COR-L47 (cell line): ENCODE measurements at places on chromosomes 1 and 21.

DNA sequence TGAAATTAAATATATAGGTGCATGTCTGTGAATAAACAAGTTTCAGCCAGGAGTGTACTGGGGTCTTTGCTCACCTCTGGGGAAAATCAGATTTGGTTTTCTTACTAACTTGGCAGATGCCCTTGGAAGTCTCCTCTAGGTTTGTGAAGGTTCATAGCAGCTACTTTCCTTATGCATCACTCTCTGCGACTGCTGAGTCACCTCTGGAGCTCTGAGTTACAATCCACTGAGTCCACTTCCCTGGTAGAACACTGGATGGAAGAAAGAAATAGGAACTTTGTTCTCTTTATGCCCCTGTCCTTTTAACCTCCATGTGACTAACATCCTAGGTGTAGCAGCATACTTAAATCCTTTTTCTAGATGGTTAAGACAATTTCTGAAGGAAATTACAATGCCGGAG is 4.4 kb upstream of the FASLG start:
- no peak for DNase-seq

GRCh38 chr1:112992780-112993179 is 36.8 kb upstream of the SLC16A1 start:
- DNase-seq, result no peak

GRCh38 chr1:21379571-21379970 is 60.4 kb upstream of the NBPF3 start:
- no peak for DNase-seq

DNA sequence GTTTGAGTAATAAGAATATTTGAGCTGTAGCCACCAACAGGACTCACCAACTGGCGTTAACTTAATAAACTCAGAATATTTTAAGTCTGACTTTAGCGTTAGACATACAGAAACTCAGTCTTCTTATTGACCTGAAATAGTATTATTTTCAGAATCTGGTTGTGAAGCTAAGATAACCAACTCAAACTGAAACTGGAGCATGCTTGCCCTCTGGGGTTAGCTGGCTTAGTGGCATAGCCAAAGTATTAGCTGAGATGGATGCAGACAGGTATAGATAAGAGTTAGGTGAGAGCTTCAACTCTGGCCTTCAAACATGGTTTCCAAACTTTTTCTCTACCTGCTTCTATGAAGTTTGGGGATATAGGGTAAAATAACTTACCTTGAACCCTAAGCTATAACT is 40.5 kb downstream of the AMY1C start:
- DNase-seq, result no peak

GRCh38 chr1:3312898-3313575 is 141.4 kb upstream of the ARHGEF16 start:
- no peak for DNase-seq

DNA sequence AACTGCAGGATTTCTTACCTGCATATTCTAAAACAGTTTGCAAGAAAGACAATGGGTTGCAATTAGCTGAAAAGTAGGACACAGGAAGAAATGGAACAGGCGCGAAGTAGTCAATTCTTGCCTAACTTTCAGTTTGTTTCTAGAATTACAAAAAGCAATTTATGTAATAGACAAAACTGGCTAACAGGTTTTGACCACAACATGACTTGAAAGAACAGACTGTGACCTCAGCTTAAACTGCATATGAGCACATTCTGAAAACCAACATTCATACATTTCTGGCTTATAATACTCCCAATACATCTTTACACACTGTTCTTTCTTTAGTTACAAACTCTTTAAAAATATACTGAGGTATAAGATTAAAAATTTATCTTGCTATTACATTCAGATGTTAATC is 405.9 kb upstream of the B3GALT2 start:
- no peak for DNase-seq

DNA sequence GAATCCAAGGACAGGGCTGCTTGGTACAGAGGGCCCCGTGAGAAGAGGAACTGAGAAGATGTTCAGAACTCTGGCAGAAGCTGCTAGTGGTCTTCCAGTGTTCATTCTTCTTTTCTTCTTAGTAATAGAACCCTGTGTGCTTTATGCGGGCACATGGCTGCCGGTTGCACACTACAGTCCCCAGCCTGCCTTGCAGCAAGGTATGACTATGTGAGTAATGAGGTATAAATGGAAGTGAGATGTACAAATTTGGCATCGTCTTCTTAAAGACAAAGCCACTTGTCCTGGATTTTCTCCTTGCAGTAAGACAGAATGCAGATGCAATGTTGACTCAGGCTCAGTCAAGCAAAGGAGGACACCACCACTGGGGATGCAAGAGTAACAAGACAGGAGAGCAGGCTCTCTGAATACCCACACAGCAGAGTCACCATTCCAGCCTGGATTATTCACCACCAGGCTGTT is 15.0 kb upstream of the ATP1B1 start:
- no peak for DNase-seq

DNA sequence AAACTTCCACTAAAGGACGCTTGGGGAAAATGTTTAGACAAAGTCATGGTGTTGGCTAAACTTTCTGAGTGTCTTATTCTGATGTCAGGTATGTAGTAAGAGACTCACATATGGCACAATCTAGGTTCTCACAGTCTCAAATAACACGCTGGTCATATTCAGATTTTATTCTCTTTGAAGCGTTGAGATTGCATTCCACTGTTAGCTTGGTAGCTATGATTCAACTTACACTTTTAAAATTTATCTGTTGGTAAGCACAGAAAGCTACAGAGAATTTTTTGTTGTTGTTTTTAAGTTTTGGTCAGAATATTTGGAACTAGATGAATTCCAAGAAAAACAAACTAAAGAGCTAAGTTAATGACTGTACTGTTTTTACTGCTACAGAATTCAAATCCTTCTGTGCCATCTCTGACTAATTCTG is 126.7 kb downstream of the PRRX1 start:
- no peak for DNase-seq

- no peak for DNase-seq
These were observed 86.1 kb downstream of the VPS26C start for GRCh38 chr21:37181059-37181458.

DNA sequence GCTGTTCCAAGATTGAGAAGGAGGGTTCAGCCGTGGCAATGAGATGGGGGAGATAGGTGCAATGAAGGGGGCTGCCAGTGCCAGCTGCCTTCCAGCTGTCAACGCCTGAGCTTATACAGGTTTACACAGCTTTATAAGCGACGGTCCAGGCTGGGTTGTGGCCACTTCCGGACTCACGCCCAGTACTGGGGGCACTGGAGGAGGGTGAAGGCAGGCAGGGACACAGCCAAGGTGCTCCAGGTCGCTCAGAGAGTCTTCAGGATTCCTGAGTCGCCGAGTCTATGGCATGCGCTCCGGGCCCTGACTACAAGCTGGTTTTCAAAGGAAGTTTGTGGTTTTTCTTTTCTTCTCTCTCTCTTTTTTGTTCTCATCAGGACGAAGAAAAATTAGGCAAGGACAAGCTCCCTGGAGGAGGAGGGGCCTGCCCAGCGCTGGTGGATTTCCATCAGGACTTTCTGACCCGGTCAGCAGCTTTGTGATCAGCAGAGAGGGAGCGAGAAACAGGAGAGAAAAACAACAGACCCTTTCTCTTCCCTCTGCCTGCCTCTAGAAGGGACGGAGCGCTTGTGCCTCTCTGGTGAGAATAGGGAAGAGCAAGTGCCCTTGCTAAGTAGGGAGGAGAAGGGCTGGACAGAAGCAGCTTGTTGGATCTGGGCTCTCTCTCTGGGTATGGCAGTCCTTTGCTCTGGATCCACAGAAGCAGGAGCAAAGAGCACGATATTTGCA is at the start of gene MINDY1:
Gene MINDY1 (minus strand): TSS at position 576 of the 726 bp plus-strand sequence. CDS start 4,285 bp downstream, outside the sequence.
- peak; percentile 54 for DNase-seq

- DNase-seq, result no peak
These were observed 222.4 kb downstream of the LRRC40 start for GRCh38 chr1:69982992-69983391.

GRCh38 chr1:55679971-55680370 is 464.8 kb upstream of the USP24 start:
- DNase-seq, result no peak

DNA sequence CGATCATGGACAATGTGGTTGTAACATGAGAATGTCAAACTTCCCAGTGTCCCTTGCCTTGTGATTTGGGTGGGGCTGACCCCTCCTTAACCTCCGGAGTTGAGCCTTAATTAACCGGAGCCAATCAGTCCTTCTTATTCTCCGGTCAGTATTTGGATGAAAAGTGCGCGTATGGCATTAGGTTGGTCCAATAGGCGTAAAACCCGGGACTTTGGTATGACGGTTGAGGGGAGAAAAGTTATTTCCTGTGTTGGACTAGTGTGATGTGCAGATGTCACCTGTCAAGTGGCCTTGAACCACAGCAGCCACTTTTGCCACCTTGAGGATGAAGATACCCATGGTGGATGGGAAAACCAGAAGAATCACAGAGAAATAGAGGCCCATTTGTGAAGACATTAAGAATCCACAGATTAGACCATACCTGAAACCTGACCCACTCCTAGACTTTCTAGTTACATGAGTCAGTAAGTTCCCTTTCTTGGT is 5.1 kb downstream of the PAFAH2 start:
- DNase-seq, result no peak

DNA sequence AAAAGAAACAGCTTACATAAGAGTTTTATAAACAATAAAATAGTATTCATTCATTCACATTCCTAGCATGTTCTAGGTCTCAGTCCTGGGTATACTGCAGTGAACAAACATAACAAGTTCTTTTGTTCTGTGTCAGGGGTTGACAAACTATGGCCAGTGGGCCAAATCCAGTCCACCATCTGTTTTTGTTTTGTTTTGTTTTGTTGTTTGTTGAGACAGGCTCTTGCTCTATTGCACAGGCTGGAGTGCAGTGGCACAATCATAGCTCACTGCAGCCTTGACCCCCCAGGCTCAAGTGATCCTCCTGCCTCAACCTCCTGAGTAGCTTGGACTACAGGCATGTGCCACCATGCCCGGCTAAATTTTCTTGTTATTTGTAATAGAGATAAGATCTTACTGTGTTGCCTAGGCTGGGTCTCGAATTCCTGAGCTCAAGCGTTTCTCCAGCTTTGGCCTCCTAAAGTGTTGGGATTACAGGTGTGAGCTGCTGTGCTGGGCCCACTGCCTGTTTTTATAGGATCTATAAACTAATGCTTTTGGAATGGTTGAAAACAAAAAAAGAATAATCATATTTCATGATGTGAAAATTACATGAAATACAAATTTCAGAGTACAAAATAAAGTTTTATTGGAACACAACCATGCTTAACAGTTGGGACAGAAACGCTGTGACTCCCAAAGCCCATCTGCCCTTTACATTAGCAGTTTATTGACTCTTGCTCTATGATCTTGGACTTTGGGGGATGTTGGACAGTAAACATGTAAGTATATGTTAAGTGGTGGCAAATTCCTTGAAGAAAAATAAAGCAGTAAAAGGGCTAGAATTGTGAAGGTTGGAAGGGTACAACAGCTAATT is 17.9 kb downstream of the CAPZA1 start:
- DNase-seq, result no peak

GRCh38 chr1:31511848-31512615 is 64.3 kb upstream of the TINAGL1 start:
- no peak for DNase-seq

- no peak for DNase-seq
These were observed 502.5 kb upstream of the ADGRL2 start for GRCh38 chr1:81298266-81298665.

- DNase-seq, result peak; percentile 9
These were observed 49.2 kb upstream of the PAX7 start for GRCh38 chr1:18581420-18581880.

DNA sequence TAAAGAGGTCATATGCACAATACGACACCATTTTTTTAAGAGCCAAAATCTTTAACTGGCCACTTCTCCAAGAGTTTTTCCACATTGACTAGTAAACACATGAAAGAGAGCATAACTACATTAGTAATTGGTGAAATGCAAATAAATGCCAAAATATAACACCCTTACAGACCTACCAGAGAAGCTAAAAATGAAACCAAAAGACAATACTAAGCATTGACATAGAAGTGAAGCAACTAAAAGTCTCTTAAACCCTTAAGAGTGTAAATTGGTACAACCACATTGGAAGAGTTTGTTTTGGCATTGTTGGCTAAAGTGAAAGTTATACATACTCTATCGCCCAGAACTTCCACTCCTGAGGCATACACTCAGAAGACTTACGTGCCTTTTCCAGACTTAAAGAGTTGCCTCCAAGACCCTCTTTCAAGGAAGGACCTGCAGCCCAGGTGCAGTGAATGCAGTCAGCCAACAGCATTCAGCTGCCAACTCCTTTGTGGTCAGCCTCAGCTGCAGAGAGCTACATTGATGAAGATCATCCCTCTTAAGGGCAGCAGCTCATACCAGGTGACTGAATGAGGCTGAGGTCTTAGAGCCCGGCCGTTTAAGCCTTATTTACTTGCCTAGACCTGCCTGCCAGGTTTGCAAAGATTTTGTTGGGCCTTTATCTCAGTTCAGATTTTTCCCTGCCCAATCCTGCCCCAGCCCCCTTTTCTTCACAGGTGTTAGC is 839.1 kb upstream of the ADGRL2 start:
- DNase-seq, result no peak

- no peak for DNase-seq
These were observed 1.9 kb downstream of the OR6Y1 start for GRCh38 chr1:158552296-158552695.

- DNase-seq, result peak; percentile 70
These were observed at the start of gene SYDE2 for GRCh38 chr1:85200463-85201339. SYDE2 (minus strand) TSS chr1:85201016; CDS start chr1:85200996, 20 bp downstream.

DNA sequence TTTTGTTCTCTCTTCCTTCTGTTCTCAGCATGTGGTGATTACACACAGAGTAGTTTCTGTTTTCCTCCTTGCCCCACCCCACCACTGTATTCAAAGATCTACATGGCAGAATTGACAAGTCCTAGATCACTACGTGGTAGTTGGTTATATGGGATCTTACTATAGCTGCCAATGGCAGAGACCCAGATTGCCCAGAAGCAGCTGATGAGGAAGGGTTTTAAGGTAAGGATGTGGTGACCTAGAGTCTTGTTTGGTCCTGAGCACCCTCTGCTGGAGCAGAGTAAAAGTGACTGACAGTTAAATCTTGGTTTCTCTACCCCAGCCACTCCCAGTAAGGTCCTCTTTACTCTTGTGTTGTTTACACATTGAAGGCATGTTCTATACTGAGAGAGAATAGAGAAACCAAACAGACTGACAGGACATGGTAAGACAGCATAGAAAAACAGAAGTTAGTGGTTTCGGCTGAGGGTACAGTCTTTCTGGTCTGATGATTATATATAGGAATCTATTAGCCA is 22.8 kb upstream of the STRIP1 start:
- DNase-seq, result no peak

- DNase-seq, result no peak
These were observed 46.5 kb upstream of the KIF26B start for GRCh38 chr1:245108246-245108645.

GRCh38 chr1:17739050-17739449 is 16.1 kb upstream of the ACTL8 start:
- no peak for DNase-seq

DNA sequence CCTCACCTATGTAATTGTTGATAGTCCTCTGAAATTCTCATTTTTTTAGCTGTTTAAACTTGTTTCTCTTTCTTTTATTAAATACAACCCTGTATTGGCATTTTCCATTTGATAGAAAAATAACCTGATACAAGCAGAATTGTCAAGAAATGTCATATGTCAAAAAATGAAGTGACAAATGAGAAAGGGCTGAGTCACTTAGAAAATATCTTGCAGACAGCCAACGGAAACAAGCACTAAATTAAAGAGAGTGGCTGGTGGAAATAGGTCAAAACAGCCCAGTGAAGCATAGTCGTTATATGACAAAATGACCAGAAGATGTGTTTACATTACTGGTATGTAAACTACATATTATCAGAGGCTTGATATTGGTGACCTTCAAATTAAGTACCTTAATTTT is 484.4 kb downstream of the PLA2G4A start:
- DNase-seq, result no peak
